ENCODE measurements at places on chromosomes 6 and 20. TPM values are rescaled to one million over a fixed set of nuclear protein-coding genes. Genes with fewer than 3 reads are reported as not detected.

DNA sequence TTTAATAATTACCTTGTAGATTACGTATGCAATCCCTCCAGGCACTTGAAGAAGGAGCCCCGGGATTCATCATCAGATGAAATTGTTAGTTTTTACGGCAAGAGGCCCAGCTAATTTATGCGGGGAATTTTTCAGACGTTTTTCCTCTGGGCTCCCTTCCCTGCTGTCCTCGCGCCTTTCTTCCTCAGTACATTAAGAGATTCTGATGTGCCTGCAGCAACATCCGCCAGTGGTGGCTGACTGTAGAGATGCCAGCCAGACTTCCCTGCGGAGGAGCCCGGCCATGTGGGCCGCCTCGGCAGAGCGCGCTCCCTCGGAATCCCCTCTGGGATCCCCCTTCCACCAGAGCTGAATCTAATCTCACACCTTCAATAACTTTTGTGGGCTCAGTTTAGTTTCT lies 46.4 kb upstream of the POU3F2 start:
- H3K36me3 ChIP-seq: no peaks in the 10 kb centered on the region
- no peak overlapping the region for H3K4me3 ChIP-seq
- DNase-seq: no peak
- no peaks in the 10 kb centered on the region for H3K4me1 ChIP-seq
- no peak overlapping the region for H3K27ac ChIP-seq

- H3K4me1 ChIP-seq: no peaks in the 10 kb centered on the region
- no peak overlapping the region for H3K27ac ChIP-seq
- no peak for DNase-seq
- no peak overlapping the region for H3K4me3 ChIP-seq
Observed at GRCh38 chr20:48812600-48813445, 15.0 kb downstream of the PREX1 start.

FAM217A gene
- total RNA-seq: not detected

DNA sequence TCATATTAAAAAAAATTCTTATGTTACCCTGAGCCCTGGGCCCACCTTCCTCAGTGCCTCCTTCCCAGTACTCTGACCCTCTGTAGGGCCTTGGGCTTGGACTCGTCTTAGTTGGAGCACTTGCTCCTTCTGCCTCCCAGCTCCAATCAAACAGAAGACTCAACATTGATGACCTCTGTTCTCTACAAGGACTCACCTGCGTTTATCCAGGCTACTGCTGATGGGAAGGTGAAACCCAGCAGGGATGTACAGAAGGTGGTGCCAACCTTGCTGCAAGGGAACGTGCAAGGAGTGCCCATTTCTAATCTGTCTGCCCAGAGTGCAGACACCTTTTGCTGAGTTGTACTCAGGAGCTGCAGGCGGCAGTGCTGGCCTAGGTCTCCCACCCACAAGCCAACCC lies 38.9 kb downstream of the FYN start:
- no peaks in the 10 kb centered on the region for H3K4me1 ChIP-seq
- no peaks in the 10 kb centered on the region for H3K36me3 ChIP-seq
- DNase-seq: no peak
- H3K27me3 ChIP-seq: no peaks in the 10 kb centered on the region
- no peak overlapping the region for H3K27ac ChIP-seq
- no peak overlapping the region for H3K4me3 ChIP-seq

RFX6 gene
- not detected for total RNA-seq

DNA sequence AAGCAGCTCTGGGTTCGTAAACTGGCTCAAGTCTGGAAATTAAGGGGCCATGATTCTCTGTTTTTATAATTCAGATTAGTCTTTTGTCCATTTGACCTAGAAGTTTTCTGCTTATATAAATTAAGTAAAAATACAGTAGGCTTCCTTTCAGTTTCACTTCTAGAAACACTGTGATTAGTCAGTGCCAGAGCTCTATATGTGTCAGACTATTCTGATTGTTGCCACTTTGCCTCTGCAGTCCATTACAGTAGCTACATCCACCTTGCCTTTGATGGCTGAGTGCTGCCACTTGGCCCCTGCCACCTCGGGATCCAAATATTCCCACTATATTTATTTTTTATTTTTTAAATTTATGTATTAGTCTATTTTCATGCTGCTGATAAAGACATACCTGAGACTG lies 7.9 kb downstream of the ZC2HC1B start:
- no peak for DNase-seq
- H3K4me3 ChIP-seq: no peak overlapping the region
- H3K27ac ChIP-seq: no peak overlapping the region
- no peaks in the 10 kb centered on the region for H3K4me1 ChIP-seq
- H3K27me3 ChIP-seq: no peaks in the 10 kb centered on the region
- no peaks in the 10 kb centered on the region for H3K36me3 ChIP-seq

LY6G6F gene
- total RNA-seq: not detected

GRCh38 chr6:139472351-139473015 lies 98.0 kb upstream of the CITED2 start:
- H3K4me3 ChIP-seq: no peak overlapping the region
- no peaks in the 10 kb centered on the region for H3K4me1 ChIP-seq
- H3K27me3 ChIP-seq: no peaks in the 10 kb centered on the region
- DNase-seq: no peak

- H3K36me3 ChIP-seq: no peaks in the 10 kb centered on the region
- H3K4me1 ChIP-seq: peaks cover 11% of the 10 kb centered on the region
- peak; percentile 58 for DNase-seq
Observed at GRCh38 chr6:70412252-70413113, 825 bp upstream of the FAM135A start.

DNA sequence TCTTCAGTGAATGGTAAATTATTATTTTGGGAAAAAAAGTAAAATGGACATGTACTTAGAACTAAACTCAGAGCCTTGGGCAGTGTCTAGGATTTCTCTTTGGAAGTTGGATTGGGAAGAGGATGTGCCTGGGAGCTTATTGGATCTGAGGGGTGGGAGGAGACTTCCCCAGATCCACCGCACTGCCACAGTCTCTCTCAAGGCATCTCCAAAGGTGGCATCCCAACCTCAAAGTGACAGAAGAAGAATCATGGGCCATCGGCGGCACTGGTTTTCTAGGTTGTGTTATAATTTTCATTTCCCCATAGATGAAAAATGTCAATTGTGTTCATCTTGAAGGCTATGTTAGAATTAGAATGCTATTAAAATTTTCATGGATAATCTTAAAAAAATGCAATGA lies 66.8 kb upstream of the CD93 start:
- no peaks in the 10 kb centered on the region for H3K4me1 ChIP-seq
- H3K4me3 ChIP-seq: no peak overlapping the region
- no peak for DNase-seq
- H3K27ac ChIP-seq: no peak overlapping the region
- H3K36me3 ChIP-seq: no peaks in the 10 kb centered on the region

FILIP1 gene
- 1.5 TPM for total RNA-seq

NQO2 gene
- 67.9 TPM for total RNA-seq

PTPN1 gene
- 11.4 TPM for total RNA-seq

- H3K36me3 ChIP-seq: peaks cover 51% of the 10 kb centered on the region
- peak overlapping the region; percentile 95 for H3K27ac ChIP-seq
- H3K27me3 ChIP-seq: no peaks in the 10 kb centered on the region
- no peaks in the 10 kb centered on the region for H3K4me1 ChIP-seq
Observed at GRCh38 chr6:159788753-159789376, 537 bp downstream of the TCP1 start.

- H3K4me1 ChIP-seq: no peaks in the 10 kb centered on the region
- no peak overlapping the region for H3K4me3 ChIP-seq
- H3K27ac ChIP-seq: no peak overlapping the region
- no peaks in the 10 kb centered on the region for H3K36me3 ChIP-seq
- no peak for DNase-seq
- H3K27me3 ChIP-seq: no peaks in the 10 kb centered on the region
Observed at GRCh38 chr6:156525541-156525940, 251.6 kb upstream of the ARID1B start.

Data from right lobe of liver (tissue), 6 donors.